ENCODE measurements at places on chromosomes 1 and 21. TPM values are rescaled to one million over a fixed set of nuclear protein-coding genes. Genes with fewer than 3 reads are reported as not detected.

DSCAM gene
- not detected for total RNA-seq

AKNAD1 gene
- total RNA-seq = not detected

DNA sequence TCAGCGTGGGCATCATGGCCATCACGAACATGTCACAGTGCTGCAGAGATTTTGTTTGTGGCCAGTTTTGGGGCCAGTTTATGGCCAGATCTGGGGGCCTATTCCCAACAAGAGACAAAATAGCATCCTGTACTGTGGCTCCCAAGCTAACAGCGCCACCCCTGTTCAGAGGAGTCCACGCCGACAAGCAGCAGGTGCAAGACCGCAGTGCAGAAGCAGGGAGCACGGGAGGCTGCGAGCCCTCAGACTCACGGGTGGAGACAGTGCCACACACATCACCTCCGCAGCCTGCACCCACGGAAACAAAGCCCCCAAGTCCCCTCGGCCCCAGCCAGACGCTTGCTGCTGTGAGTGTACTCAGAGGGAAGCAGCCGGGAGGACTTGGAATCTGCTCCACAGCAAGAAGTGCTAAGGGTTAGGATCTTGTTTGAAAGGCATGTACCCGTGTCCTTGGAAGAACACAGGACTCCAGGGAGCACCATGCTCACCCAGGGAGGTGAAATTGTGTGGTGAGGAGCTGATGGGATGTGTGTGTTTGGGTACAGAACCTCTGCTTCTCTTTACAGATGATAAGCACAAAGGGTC is 7.1 kb downstream of the TCP10L start:
- DNase-seq = no peak

DNA sequence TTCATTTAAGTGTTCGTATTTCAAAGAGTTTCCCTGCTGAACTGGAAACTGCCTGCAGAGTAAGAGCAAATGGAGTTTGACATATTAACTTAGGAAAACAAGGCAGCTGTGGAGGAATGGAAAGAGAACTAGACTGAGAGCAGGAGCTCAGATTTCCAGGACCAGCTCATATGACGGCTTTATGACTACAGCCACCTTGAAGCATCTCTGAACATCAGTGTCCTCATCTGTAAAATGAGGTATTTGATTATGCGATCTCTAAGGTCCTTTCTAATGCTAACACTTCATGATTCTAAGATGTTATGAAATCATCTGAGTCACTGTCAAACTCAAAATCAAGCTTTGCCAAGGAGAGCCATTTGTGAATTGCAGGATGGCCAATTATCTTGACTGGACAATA is 112.3 kb downstream of the PRRX1 start:
- no peak for DNase-seq

DNA sequence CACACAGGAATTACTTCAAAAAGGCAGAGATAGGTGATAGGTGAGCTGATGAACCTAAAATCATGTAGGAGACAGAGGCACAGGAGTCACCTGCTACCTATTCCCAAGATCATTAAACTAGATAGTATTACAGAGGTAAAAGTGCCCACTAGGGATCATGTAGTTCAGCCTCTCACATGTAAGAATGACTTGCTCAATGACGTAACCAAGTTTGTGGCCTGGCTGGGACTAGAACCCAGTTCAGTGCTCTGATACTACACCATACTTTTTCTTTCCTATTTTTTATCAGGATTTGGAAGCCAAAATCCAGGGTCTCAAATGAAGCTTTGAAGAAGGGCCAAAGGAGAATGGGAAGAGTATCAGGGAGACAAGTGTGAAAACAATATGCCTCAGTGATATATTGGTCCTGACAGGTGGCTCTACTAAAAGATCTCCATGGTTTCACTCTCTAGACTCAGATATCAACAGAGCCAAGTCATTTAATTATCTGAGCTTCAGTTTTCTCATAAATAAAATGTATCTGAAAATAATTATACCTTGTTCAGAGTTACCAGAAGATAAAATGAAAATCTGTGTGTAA is 87.3 kb upstream of the SLFNL1 start:
- DNase-seq = no peak

- DNase-seq = no peak
These were observed 859.0 kb upstream of the B3GALT2 start for GRCh38 chr1:194045416-194045815.

DNA sequence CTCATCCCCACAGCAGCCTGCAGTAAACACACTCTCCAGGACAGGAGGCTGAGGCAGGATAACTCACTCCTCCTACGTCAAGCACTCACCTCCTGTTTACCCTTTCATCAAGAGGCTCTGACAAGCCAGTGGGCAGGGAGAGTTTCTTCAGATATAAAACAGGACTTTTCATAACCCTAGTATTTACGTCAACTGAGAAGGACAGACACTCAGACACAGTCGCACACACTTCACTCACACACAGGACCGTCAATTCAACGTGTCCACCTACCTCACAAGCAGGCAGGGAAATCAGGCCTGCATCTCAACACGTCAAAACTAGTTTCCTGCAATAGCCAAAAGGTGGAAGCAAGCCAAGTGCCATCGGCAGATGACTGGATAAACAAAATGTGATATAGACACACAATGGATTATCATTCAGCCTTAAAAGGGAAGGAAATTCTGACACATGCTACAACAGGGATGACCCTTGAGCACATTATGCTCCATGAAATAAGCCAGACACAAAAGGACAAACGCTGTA is 48.6 kb downstream of the ITPKB start:
- DNase-seq = peak; percentile 68

- DNase-seq = no peak
These were observed 239.4 kb downstream of the BACH1 start for GRCh38 chr21:29538115-29538514.

GRCh38 chr1:236163463-236164153 is 21.3 kb downstream of the GPR137B start:
- DNase-seq = no peak

DNA sequence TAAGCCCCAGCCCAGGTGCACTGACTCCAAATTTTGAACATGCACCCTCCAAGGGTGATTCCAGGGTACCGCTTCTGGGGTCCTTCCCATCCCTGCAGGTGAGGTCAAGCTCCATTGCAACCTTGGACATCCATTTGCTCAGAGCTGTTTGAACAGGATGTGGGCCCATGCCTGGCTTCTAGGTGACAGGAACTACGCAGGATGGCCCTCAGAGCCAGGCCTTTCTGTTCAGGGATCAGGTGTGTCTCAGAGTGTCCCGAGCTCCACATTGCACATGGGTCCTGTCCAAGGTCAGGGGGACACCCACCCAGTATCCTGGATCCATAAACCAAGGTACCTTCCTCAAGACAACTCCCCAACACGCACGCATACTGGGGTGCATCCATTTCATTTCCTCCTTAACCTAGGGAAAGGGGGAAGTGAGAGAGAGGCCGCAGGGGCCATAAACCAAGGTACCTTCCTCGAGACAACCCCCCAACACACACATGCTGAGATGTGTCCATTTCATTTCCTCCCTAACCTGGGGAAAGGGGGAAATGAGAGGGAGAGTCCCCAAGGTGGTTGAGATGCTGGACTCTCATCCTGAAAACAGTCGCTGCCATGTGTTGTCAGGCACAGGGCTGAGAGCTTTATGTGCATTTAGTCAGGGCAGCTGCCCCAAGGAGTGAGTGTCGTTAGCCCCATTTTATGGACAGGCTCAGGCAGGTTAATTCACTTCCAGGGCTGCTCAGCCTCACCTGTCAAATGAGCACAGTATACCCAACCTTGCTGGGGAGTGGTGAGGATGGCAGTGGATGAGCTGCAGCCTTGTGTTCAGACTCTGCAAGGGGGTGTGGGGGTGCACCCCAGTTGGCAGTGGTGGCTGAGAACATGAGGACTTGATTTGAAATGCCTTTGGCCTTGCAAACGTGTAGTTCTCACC is 2.1 kb downstream of the SLC66A1 start:
- no peak for DNase-seq

- DNase-seq = no peak
These were observed 32.6 kb downstream of the TNFRSF8 start for GRCh38 chr1:12095452-12096263.

DNA sequence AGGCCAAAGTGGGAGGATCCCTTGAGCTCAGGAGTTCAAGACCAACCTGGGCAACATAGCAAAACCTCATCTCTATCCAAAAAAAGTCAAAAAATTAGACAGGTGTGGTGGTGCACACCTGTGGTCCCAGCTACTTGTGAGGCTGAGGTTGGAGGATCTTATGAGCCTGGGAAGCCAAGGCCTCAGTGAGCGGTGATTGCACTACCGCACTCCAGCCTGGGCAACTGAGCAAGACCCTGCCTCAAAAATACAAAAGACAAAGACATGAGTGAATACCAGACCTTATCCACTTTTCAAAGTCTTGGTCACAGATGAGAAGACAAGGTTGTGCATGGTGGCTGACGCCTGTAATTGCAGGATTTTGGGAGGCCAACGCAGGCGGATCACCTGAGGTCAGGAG is 13.2 kb upstream of the MSTO1 start:
- DNase-seq = no peak

DNA sequence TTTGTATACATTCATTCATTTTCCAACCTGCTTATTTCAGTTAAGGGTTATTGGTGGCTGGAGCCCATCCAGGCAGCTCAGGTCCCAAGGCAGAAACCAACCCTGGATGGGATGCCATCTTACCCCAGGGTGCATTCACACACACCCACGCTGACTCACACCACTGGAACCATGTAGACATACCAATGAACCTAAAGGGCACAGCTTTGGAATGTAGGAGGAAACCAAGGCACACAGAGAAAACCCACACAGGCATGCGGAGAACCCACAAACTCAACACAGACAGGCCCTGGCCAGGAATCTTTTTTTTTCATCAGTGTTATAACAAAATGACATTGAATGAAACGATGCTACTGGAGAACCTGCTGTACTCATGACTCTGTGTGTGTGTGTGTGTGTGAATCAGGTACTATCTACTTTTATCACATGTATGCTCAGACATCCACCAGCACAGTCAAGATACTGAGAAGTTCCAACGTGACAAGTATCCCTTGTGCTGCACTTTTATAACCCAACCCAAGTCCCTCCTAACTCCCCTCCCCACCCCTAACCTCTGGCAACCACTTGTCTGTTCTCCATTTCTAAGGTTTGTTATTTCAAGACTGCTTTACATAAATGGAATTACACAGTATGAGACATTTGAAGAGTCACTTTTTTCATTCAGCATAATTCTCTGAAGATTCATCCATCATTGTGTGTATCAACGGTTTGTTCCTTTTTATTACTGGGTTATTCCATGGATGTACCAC is 286.8 kb upstream of the PLD5 start:
- no peak for DNase-seq

DNA sequence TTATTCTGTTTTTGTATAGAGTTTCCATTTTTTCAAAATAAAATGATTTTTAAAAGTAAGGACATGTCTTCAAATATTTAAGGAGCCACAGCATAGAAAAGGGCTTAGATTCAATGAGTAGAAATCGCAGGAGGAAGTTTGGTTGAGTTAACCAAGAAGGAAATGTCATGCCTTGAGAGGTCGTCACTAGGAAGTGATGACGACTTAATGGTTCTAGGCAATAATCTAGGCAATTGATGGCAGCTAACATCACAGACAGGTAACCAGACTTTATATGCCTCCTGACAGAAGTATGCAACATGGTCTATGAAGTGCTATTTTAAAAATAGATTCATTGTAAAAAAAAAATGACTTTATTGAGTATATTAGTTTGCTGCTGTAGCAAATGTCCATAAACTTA is 32.1 kb upstream of the TP53BP2 start:
- DNase-seq = no peak

GRCh38 chr1:43005460-43006361 is 47.0 kb upstream of the SLC2A1 start:
- DNase-seq = no peak

DNA sequence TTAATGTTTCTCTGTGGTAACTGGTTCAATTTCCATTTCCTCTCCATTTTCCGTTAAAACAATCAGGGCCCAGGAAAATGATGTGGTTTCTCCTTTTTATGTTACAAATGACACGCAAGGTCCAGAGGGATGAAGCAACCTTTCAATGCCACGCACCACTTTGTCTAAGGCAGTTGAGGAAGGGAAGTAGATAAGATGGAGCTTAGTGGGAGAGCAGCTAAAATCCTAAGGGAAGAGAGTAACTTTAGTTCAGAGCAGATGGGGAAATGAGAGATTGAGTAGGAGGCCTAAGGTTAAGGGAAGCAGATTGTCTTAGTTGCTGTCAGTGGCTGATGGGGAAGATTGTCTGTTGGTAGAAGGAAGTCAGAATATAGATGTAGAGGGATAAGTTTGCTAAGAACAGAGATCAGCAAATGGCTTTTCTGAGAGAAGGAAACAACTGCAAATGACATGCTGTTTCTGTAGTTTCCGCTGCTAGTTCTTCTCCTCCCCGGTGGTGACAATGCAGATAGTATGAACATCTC is 660 bp downstream of the CD1C start:
- DNase-seq = no peak

DNA sequence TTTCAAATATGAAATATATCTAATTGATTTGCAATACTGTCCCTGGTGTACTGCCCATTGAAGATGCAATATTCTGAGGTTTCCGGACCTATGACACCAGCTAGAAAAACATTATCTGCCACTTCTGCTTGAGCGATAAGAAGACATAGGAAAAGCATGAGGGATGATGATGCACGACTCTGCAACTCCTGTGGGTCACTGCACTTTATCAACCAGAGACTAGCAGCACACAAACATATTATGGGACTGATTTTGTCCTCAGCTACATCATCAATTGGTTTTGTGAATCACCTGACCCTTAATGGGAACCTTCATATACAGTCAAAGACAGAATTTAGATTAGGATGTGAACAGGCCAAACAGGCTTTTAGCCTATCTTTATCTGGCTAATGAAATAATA is 13.8 kb upstream of the KCNA3 start:
- no peak for DNase-seq

DNA sequence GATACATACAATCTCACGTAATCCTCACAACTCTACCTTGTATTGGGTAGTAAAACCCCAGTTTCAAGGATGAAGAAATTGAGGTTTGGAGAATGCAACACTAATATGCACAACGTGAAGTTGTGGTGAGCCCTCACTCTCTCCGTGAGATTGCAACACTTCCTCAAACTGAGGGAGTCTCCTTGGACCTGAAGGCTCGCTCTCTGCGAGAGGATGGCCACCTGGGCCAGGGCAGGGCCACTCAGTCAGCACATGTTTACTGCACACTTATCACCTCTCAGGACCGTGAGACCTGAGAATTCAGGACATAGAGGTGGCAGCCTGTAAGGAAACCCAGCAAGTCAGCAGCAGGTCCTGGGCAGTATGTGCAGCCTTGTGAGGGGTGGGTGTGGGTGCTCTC is 8.7 kb downstream of the SH3BP5L start:
- no peak for DNase-seq

GRCh38 chr1:1406101-1406820 is 832 bp downstream of the MRPL20 start:
- no peak for DNase-seq

- no peak for DNase-seq
These were observed 22.3 kb downstream of the RRP1B start for GRCh38 chr21:43681650-43682049.

Measured in naive thymus-derived CD8-positive, alpha-beta T cell (primary cell).